Muscle of back (tissue), 13 donors: ENCODE measurements at places on chromosomes 3 and 15.

DNA sequence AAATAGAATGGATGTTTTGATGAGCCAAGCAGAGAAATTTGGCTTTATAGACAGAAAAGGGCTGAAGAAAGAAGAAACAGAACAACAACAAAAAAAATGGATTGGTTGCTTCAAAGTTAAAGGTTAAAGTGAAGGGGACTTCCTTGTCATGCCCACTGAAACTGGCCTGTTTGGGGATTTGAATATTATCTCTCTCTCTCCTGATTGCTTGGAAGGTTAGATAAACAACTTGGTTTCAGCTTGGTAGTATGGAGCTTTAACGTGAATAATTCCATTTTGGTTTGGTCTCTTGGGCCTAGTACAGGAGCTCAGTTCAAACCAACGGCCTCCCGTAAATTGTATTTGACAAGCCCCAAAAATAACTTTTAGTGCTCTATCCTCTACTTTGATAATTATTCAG is 70.8 kb upstream of the MBNL1 start:
- DNase-seq, result no peak

GRCh38 chr3:1348547-1348946 is 255.7 kb downstream of the CNTN6 start:
- DNase-seq, result no peak

DNA sequence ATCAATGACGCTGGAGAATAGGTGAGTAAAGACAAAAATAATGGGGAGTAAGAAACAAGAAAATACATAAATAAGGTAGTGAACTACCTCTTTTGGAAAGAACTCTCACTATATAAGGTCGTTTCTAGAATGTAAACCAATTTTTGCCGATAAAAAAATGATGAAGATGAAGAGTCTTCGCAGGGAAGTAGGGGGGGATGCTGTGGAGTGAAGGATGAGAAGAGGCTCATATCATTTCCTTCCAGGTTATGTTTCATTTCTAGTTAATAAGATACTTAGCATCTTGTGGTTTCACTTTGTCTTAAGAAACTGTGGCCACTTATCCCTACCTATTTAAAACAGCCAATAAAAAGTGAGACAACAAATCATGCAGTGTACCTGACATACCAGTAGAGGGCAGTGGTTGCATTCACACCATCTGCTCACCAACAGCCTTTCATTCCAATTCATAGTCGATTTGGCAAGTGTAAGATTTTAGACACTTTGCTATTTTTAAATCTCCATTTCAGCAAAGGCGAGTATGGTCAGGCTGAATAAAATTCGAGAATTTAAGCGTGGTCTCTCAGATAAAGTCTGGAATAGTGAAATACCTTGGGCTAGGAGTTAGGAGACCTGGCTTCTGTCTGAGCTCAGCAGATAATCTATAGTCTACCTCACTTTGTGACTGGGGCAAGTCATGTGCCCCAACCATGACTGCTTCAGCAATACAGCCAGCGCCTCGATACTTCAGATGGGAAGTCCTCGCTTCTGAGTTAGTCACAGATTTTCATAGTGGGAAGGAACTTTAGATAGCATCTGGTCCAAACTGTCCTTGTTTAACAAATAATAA is 28.9 kb upstream of the ICE2 start:
- DNase-seq, result peak; percentile 60

GRCh38 chr3:46422617-46423016 is 15.6 kb downstream of the CCRL2 start:
- no peak for DNase-seq

GRCh38 chr3:9340472-9340902 is 22.4 kb upstream of the THUMPD3 start:
- DNase-seq, result no peak

DNA sequence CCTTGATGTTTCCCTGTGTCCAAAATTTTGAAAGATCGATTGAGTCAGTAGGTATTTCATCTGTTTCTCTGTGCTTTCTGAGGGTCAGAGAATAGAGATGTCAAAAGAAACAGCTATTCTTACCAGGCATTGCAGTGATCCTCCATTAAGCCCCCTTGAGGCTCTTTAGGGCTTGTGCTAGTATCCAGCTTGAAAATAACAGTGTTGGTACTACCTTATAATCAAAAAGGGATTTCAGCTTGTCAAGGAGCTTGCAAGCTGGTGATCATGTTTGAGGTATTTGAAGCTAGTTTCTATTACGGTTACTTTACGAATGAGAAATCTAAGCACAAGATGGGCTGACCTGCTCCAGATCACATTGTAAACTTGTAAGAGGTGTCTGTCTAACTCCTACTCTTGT is 103.4 kb downstream of the EDEM1 start:
- DNase-seq, result no peak

DNA sequence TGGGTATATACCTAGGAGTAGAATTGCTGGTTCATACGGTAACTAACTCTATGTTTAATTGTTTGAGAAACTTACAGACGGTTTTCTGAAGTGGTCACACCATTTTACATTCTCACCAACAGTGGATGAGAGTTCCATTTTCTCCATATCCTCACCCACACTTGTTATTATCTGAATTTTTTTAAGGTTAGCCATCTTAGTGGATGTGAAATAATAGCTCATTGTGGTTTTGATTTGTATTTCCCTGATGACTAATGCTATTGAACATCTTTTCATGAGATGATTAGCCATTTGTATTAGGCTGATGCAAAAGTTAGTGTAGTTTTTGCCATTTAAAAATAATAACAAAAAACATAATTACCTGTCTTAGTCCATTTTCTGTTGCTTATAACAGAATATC is 18.6 kb downstream of the CSTA start:
- no peak for DNase-seq

DNA sequence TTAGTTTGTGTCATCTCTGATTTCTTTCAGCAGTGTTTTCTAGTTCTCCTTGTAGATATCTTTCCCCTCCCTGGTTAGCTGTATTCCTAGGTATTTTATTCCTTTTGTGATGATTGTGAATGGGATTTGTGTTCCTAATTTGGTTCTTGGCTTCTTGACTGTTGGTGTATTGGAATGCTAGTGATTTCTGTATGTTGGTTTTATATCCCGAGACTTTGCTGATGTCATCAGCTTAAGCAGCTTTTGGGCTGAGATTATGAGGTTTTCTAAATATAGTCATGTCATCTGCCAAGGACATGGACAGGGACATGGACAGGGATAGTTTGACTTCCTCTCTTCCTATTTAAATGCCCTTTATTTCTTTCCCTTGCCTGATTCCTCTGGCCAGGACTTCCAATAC is 35.8 kb downstream of the MYO9A start:
- no peak for DNase-seq

DNA sequence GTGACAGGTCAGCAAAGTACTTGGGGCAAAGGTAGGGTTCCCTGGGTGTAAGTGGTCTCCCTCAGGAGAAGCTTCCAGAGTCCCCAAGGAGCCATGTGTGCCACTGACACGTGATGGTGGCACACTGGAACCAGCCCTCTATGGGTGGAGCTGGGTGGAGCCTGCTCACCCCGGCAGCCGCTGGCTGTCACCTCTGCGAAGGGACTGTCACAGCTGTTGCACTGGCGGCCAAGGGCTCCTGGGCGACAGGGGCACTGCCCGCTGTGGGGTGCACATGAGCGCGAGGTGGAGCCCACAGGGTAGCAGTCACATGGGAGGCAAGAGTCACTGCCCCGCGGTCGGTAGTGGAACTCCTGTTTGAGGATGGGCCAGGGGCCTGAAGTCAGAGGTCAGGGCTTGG is 12.0 kb downstream of the CELSR3 start:
- no peak for DNase-seq
